ENCODE measurements at places on chromosomes 4 and X. TPM values are rescaled to one million over a fixed set of nuclear protein-coding genes. Genes with fewer than 3 reads are reported as not detected.

LARP7 gene
- total RNA-seq, result 32.8 TPM

EDA gene
- total RNA-seq, result 4.4 TPM

FAM184B gene
- 9.0 TPM for total RNA-seq

TRPC5OS gene
- total RNA-seq, result 0.23 TPM

FAM47A gene
- not detected for total RNA-seq
